Activated CD4-positive, alpha-beta T cell treated with anti-CD3 and anti-CD28 coated beads, Interleukin-2, amount 10 ng/mL, durations not matched to agents 7 days and 5 days (primary cell): ENCODE measurements at places on chromosomes 4 and X. TPM values are rescaled to one million over a fixed set of nuclear protein-coding genes. Genes with fewer than 3 reads are reported as not detected.

The FGFBP2 gene
- 6.3 TPM for total RNA-seq

The FGFR3 gene
- 0.25 TPM for total RNA-seq

The BMPR1B gene
- total RNA-seq = not detected

The GABRA4 gene
- total RNA-seq = not detected

The TRIML2 gene
- not detected for total RNA-seq

The FAM47A gene
- total RNA-seq = not detected

The ADGRL3 gene
- total RNA-seq = not detected

The GLUD2 gene
- total RNA-seq = 0.27 TPM

DNA sequence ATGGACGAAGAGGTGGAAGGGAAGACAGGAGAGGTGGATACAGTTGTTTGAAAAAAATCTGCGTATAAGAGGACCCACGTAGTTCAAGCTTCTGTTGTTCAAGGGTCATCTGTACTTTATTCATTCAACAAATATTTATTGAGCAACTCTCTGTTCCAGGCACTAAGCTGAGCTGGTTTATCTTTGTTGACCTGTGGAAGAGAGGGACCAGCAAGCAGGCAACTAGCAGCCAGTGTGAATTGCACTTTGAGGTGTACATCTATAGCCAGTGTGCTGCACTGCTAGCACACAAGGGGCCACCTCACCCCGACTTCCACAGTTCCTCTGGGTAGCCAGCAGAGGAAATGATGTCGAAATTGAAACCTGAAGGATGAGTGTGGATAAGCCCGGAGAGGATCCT, 191.4 kb downstream of the SOWAHB start:
- DNase-seq = no peak

- DNase-seq = no peak
Measured at GRCh38 chr4:127155116-127155515, 477.6 kb upstream of the INTU start.

DNA sequence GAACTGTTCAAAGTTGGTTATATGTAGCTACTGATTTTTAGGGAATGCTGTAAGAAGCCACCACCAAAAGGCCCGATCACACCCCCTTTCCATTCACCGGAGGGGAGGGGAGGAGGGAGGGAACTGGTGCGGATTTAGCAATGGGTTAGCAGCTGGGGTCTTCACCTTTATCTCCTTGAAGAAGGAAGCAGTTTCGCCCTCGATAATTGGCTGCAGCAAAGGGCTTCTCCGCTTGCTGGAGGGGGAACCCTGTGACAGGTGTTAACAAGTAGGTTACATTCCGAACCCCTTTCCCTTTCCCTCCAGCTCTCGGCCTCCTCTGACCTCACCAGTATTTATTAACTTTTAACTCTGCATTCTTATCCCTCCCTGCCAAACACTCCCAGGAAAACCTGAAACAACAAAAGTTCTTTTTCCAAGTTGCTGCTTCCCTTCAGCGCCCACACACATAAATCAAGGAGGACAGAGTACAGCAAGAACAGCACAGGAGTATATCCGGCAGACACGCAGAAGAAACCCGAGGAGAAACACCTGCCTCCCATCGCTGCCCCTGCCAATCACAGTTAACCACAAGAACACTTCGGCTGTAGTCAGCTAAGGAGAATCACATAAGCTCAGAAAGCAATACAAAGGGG, 39.8 kb upstream of the NAP1L5 start:
- peak; percentile 39 for DNase-seq

DNA sequence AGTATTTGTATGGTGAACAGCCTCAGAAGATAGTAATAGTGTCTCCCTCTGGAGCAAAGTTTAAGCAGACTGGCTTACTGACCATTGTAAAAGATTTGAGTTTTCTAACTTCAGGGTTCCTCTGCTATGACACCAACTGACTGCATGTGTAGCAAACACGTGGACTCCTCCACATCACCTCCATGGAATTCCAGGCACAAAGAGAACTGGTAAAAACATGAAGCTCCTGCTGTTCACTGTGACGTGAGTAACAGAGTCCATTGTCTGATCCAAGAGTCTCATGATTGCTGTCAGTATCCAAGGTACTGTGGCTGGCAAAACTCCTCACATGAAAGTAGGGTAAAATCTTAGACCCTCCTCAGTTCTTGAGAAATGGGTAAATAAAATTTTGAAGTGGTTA, 107.6 kb upstream of the FAM9B start:
- no peak for DNase-seq

GRCh38 chrX:104136241-104137019, 20.4 kb downstream of the SLC25A53 start:
- DNase-seq = peak; percentile 70

DNA sequence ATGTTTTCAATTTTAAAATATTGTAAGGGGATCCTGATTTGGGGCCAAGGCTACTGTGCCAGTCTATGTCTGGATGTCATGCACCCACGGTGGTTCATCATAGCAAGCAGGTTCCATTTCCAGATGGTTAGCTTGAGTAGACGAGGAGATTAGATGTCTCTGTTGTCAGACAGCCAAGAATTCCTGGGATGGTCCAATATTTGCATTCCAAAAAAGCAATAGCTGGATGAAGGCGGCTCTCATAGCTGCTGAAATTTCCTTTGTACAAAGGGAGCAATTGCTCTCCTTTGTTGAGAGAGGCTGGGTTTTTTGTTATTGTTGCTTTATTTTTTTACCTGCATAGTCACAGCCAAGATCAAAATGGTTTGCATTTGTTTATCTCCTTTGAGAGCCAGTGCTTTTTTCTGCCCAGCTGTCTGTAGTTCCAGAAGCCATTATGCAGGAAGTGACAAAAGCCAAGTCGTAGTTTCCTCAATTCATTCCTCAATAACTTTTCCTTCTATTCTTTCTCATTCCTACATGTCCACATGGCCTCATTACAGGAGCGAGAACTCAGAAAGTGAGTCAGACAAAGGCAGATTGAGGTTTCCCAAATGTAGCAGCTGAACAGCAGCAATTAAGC, 107.9 kb downstream of the MMRN1 start:
- no peak for DNase-seq

DNA sequence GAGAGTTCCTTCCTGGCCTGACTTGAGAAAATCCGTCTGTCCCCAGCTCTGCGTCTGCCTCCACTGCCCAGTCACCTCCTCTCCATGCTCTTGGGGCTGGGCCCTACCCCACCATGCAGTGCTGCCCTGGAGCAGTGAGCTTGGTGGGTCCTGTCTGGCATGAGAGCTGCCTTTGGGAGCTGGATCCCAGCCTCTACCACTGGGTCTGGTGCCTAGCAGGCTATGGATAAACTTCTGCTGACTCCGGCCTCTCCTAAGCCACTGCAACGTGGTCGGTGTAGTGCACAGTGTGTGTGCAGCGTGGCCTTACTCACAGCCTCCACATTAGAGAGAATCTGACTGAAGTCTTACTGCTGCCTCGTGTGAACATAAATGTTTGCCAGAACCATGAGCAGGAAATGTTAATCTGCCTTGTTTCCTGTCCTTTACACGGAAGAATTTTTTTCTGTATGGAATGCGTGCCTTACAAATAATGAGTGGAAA, 47.6 kb downstream of the HTT start:
- DNase-seq = no peak

GRCh38 chr4:53914313-53915016, 149.9 kb downstream of the CHIC2 start:
- DNase-seq = no peak

DNA sequence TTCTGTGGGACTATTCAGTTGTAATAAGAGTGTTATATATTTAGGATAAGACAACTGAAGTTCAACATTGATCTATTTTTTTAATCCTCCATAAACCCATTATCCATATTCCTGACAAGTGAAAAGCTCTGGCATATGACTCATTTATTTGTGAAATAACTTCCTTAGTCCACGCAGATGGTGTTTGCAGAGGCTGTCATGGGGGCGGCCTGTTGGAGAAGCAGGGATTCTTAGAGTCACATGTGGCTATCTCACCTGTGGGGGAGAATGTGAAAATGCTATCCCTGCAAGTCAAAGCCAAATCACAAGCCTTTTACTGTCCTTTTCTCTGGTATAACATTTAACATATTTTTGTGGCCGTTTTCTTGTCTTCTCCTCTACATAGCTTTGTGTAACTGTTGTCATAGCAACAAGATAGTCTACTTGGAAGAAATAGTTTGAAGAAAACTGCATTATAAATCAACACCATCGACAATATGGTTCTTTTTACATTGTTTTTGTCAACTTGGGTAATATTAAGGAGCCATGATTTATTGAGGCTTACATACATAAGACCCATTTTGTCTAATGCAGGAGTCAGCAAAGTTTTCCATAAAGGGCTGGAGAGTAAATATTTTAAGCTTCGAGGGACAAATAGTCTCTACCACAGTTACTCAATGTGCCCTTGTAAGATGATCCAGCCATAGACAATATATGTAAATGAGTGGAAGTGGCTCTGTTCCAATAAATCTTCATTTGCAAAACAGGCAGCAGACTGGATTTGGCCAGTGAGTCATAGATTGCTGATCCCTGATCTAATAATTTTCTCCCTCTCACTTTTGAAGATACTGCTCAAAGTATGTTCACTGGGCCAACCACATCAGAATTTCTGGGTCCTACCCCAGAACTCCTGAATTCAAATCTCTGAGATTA, 395.0 kb downstream of the DTHD1 start:
- no peak for DNase-seq

DNA sequence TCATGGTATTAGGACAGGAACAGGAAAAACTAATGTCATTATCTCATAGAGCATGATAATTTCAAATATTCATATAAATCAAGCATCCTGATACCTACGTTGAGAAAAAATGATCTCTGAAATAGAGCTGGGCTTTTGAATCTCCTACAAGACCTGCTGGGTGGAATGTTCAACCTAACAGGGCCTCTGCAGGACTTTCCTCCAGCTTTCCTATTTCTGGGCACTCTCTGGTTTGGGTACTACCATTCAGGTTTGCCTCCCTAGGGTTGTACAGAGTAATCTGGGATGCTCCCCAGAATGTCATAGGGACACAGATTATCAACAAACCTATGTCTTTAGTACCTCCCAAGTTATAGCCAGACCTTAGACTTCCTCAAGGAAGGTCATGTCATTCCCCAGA, 108.9 kb downstream of the CDS1 start:
- no peak for DNase-seq

GRCh38 chrX:118548841-118549240, 53.2 kb downstream of the DOCK11 start:
- no peak for DNase-seq

DNA sequence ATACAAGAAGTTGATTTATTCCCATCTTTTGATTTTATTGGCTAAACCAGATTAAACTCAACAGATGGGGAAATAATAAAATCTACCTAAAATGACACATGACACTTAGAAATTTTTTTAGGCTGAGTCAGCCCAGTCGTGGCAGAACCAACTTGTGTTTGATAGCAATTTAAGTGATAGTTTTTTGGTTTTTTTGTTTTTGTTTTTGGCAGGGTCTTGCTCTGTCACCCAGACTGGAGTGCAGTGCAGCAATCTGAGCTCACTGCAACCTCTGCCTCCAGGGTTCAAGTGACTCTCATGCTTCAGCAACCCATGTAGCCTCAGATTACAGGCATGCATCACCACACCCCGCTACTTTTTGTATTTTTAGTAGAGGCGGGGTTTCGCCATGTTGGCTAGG, 370.3 kb upstream of the NOCT start:
- DNase-seq = no peak
